LoVo (cell line): ENCODE measurements at places on chromosomes 16 and 17.

GRCh38 chr16:4917117-4917516 is 19.8 kb downstream of the PPL start:
- DNase-seq: no peak

- no peak for DNase-seq
Measured at GRCh38 chr16:16923479-16923878, 544.5 kb downstream of the NPIPA7 start.

GRCh38 chr17:42779936-42780850 is at the start of gene WNK4:
Gene WNK4, plus strand, starts transcription at chr17:42780610. Its CDS starts 89 bp downstream, at chr17:42780699.
- peak; percentile 52 for DNase-seq

- no peak for DNase-seq
Measured at GRCh38 chr16:31420037-31420436, 8.1 kb downstream of the COX6A2 start.

- DNase-seq: peak; percentile 87
Measured at GRCh38 chr16:637081-638018, 1.2 kb upstream of the METTL26 start.

DNA sequence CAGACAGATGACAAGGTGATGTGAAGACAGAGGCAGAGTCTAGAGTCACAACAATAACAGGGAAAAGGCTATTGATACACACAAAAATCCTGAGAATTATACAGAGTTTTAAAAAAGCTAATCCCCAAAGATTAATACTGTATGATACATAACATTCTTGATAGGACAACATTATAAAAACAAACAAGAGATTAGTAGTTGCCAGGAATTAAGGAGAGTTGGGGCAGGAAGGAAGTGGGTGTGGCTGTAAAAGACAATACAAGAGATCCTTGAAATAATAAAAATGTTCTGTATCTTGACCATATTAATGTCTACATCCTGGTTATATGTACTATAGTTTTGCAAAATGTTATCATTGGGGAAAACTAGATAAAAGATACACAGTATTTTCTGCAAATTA is 309.5 kb upstream of the PMFBP1 start:
- DNase-seq: no peak

DNA sequence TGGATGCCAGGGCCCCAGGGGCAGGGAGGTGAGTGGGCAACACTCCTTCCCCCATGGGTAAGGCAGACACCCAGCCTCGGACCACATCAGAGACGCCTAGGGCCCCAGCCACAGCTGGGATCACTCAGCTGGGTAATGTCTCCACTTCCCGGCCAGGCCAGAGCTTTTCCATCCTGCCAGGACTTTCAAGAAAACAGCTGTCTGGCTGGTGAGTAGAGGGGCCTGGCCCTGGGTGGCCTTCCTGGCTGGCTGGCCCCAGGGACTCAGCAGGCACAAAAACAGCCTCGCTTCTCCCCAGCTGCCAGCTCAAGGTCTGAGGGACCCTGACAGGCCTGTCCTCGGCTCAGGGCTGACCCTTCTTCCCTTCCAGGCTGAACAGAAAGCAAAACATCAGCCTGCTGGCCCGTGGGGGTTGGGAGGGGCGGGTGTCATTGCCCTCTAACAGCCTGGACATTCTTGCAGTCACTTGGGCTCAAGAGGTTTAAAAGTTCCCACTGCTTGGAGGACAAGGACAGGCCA is 45.3 kb upstream of the JPH3 start:
- no peak for DNase-seq

GRCh38 chr17:65022751-65023700 is 33.5 kb downstream of the GNA13 start:
- no peak for DNase-seq

GRCh38 chr16:70158261-70158939 is 15.2 kb upstream of the CLEC18C start:
- no peak for DNase-seq

DNA sequence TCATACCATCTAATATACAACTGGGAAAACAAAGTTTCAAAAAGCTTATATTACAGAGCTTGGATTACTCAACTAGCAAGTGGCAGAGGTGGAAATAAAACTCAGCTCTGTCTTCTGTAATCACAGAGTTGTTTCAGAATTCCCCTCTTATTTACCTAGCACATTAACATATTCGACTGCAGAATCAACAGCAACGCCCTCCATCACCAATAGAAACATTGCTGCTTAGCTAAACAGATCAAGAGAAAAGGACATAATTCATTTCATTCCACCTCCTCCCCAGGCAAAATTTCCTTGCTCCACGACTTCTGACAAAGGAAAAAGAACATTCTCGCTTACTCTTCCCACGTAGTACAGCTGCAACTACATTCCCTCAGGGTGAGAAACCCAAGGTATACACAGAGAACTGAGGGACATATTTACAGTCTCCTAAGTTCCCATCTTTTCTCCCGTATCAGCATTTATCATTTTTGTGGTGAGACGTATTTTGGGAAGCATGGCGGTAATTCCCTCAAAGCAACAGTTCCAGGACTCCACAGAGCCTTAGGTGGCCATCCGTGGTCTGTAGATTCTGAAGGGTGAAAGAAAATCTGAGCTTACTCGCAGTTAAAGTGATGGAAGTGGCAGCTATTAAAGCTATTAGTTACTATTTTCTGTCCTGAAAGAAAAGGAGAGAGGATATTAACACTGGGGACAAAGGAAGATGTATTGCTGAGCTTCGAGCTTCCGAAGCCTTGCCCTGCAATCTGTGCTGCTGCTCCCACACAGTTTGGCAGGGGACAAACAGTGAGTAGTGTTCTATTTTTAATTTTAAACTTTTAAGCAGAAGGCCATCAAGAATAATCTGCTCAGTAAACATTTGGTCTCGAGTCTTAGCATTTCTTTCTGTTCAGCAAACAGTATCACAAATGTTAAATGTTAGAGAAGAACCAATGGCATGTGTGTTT is 1296.2 kb downstream of the CDH8 start:
- DNase-seq: no peak
